ENCODE measurements at places on chromosomes 2 and 18.

GRCh38 chr2:170467568-170468422 lies 247.3 kb upstream of the SP5 start:
- no peak for DNase-seq

- DNase-seq = no peak
Observed at GRCh38 chr2:234992196-234992595, 40.4 kb downstream of the SH3BP4 start.

DNA sequence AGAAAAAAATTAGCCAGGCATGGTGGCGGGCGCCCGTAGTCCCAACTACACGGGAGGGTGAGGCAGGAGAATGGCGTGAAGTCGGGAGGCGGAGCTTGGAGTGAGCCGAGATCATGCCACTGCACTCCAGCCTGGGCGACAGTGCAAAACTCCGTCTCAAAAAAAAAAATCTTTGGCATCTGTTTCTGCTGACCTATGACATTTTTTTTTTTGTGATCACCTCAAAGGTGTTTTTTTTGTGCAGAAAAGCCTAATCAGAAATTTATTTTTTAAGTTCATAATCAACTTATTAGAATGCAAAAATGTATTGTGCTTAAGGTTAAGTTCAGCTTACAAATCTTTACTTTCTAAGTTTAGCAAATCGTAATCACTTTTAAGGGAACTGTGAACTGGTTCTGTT lies 45.6 kb downstream of the NAB1 start:
- DNase-seq = no peak

GRCh38 chr18:56890632-56891031 lies 239.5 kb downstream of the WDR7 start:
- DNase-seq = no peak

DNA sequence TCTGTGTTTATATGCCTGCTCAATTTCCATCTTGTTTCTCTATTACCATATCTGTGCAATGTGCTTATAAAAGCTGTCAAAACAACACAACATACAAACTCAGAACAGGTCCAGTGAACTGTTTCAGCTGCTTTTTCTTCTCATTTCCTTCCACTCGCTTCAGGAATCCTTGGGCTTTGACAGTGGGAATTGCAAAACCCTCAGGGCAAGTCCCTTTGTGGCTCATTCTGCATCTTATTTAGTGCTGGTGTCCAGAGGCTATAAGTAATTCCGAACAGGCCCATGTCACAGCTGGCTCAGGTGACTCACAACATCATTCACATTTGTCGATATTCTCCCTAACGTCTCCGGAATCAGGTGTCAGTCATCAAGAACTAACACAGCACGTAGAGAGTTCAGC lies 309.9 kb upstream of the ZNF521 start:
- no peak for DNase-seq

- DNase-seq = no peak
Observed at GRCh38 chr18:12571630-12572029, 86.3 kb downstream of the SPIRE1 start.

DNA sequence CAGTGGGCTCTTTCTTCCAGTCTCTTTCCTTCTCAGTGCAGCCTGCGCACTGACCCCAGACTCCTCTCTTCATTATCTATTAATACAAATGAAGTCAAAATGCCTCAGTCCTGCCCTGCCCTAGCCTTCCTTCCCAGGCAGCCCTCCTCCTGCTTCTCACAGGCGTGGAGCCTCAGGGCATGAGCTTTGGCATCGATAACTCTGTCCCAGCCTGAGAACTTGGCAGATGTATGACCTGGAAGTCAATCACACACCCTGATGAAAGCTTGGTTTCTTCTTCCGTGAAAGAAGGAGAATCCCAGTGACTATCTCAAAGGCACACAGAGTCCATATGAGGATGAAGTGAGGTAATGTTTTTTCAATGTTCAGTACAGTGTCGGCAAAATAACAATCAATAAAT lies 600.7 kb upstream of the ID2 start:
- no peak for DNase-seq

Measured in CD4-positive, alpha-beta T cell treated with Interleukin-17A for 1 hour (primary cell).